ENCODE measurements at places on chromosomes 7 and 10.

- DNase-seq: no peak
Measured at GRCh38 chr10:17062009-17062408, 67.6 kb downstream of the CUBN start.

- no peak for DNase-seq
Measured at GRCh38 chr7:127667017-127667670, 15.2 kb downstream of the SND1 start.

DNA sequence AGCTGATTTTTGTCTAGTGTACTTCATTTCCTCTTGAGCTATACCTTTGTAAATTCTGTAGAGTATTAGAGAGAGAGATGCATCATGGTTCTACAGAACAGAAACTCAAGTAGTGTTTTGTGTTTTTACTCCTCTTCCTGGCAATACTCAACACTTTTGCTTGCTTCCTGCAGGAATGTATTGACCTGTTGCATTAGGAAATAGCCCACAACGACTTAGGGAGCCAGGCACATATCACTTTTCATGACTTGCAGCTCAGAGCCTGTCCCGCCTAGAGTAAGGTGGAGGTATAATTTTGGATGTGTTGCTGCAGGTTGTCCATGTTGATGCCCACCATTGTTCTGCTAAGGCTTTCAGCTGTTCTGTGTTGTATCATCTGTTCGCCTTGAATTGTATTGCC is 216.3 kb downstream of the SDK1 start:
- no peak for DNase-seq

GRCh38 chr10:42781893-42782445 is 626 bp upstream of the BMS1 start:
- no peak for DNase-seq

DNA sequence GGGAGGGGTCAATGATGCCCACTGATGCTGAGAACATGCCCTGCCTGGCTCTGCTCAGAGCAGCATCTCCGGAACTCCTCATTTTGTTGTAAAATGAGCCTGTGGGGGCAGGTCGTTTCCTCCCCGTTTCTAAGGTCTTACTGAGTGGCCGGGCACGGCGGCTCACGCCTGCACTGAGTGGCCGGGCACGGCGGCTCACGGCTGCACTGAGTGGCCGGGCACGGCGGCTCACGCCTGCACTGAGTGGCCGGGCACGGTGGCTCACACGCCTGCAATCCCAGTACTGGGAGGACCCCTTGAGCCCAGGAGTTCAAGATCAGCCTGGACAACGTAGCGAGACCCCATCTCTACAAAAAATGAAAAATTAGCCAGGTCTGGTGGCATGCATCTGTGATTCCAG is 39.0 kb upstream of the FOXL3 start:
- no peak for DNase-seq

DNA sequence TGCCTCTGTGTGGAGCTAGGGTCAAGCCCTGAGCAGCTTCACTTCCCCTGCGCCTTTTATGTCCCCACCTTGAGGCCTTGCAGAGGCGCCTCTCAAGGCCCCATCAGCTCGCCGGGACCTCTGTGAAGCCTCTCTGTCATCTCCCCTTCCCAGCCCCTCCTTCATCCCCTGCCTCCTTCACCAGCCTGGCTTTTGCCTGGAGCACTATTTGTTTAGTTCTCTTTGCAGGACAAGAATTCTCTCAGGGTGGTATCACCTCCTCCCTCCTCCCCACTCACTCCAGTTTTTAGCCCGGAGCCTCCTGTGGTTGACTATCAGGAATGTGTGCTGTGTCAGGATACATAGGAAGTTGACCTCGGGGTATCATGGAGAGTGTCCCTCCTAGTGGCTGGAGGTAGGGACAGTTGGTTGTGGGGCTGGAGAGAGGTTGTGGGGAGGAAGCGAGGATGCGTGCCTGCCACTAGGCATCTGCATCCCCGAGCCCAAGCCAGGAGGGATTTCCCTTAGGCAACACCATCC is 89.8 kb upstream of the ANLN start:
- no peak for DNase-seq

DNA sequence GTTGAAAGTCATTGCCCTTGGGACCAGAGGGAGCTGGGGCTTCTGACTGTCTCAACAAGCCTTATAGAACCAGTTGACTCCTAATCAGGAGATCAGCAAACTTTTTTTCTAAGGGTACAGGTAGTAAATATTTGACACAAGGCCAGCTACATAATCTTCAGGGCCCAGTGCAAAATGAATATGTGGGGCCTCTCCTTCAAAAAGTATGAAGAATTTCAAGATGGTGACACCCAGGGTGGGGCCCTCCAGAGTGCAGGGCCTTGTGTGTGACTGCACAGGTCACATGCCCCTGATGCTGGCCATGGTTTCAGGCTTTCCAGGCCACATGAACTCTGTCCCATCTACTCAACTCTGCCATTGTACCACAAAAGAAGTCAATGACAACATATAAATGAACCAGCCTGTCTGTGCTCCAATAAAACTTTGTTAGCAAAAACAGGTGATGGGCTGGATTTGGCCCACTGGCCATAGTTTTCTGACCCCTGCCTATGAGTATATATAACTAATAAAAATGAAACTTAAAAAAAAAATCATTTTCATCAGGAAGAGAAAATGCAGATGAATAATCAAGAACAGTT is 6.1 kb downstream of the MMRN2 start:
- DNase-seq: no peak

- no peak for DNase-seq
Measured at GRCh38 chr10:77974396-77975074, 48.0 kb upstream of the DLG5 start.

GRCh38 chr10:70328967-70329366 is 45.2 kb upstream of the NPFFR1 start:
- no peak for DNase-seq

Data from DMS 273 treated with DMSO at 0.1 percent for 48 hours (cell line).